ENCODE measurements at places on chromosomes 7 and 10.
A peak's percentile ranks its signal among the peaks of the same experiment; 100 is the strongest.

DNA sequence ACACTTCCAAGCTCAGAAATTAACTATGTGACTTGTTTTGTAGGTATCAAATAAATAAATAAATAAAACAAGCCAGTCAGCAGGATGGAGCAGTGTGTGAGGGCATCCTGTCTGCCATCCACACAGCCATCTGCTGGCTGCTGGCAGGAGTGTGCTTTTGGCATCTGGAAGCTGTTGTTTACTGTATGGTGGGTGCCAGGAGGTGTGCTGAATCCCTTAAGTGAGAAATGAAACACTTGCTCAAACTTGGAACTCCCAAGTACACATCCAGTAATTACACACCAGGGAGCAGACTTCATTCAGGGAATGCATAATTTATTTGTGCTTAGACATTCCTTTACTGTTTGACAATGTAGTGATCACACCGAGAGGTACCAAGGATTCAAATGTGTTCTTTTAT, 16.9 kb upstream of the TAX1BP1 start:
- no peak for DNase-seq

DNA sequence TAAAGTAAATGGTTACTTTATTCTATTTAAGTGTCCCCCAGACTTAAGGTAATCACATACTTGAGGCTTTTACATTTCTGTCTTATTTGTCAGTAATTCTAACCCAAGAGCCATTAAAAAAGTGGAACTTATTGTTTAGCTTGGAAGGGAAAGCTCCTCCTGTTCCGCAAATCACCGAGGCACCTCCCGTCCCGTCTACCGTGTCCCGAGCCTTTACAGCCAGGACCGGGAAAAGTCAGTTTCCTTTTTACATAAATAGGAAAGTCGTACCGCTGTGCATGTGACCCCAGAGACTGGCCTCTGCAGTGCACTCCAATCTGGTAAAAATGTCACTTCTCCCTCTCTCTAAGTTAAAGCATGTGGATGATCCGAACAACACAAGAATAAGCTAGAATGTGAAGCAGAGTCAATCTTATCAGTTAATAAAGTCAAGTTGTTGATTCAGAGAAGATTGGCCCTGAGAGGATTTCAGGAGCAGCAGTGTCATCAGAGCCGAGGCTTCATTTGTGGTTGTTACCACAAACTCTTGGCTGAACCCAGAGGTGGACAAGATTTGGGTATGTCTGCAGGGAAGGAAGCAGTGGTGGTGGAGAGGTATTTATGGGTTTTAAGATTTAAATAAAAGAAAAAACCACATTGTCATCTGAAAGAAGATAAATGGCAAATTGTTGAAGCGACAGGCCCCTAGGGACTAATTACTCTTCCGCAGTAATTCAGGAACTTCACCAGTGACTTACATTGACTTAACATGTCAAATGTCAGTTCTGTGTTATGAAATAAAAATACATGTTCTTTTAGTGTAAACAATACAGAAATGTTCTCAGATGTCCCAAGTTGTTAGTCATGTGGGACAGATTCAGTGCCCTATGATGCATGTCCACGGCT, 316.6 kb upstream of the ZNF32 start:
- no peak for DNase-seq

- DNase-seq = no peak
These were observed 20.8 kb upstream of the TMEM273 start for GRCh38 chr10:49208996-49209395.

DNA sequence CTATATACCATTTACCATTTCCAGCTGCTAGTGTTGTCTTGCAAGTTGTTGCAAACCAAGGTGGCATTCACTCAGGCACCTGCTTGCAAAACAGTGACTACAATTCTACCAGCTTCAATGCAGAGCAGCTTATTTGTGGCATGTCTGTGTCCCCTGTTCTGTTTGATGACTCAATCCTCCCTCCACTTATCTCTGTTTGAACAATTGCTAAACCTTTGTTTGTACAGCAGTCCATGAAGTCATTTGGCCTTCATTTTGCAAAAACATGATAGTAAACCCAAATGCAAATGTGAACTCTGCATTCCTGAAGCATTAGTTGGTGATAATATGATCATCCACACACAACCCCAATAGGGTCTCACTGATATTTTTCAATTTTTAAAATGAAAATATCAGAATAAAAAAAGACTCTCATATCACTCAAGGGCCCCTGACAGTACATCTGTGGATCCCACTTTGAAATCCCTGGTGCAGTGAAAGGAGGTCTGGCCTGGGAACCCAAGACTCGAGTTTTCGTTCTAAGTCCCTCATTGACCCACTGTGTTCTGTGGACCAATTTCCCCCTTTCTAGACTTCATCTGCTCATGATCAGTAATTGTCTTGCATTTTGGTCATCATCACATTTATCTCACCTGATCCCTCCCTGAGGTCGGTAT, 425.4 kb downstream of the RPS24 start:
- no peak for DNase-seq

DNA sequence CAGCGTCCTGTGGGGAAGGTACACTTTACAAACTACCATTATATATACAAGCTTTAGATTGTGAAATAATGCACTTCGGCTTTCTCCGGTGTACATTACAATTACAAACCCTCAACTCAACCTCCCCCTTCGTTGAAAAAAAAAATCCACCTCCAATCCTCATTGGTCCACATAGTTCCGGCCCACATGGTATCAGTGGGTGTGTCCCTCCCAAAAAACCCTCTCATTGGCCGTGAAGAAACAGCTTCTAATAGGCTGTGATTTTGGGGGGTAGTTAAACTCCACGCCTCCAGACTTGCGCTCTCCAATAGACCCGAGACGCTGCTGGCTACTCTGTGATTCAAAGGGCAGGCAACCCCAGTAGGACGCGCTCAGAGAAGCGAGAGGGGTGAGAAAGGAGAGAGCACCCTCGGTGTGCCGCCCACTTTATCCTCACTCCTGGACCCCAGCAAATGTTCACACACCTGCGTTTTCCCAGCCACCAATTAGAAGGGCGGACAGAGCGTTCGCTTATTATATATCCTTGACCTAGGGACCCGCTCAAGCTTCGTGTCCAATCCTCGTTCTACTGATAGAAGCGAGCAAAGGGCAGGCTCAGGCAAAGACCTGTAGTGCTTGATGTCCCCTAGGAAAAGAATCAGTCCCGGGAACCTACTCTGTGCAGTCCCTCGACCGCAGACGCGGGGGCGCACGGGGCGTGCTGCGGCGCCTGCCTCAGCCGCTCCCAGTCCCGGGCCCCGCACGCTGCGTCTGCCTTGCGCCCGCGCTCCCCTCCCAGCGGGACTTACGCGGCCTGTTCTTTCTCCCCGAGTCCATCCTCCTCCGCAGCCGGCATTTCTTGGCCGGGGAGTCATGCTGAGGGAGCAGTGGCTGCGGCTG, 991 bp downstream of the PANK1 start:
- peak; percentile 39 for DNase-seq

DNA sequence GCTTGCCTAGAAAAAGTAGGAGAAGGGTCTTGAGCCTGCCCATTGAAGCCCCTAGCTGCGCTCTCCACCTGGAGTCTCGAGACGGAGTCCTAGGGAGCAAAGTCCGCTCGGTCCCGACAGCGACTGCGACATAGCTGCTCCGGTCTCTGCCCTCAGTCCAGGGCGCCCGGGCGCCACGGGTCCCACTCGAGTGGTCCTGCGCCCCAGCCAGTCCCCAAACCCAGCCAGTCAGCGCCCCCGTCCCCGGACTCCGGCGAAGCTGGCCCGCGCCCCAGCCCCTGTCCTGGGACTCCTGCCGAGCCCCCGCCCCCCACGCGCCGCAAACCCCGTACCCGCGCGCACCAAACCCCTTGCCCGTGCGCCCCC, 490 bp downstream of the TNS3 start:
- no peak for DNase-seq

- no peak for DNase-seq
These were observed 23.3 kb downstream of the CLIP2 start for GRCh38 chr7:74312418-74313028.

DNA sequence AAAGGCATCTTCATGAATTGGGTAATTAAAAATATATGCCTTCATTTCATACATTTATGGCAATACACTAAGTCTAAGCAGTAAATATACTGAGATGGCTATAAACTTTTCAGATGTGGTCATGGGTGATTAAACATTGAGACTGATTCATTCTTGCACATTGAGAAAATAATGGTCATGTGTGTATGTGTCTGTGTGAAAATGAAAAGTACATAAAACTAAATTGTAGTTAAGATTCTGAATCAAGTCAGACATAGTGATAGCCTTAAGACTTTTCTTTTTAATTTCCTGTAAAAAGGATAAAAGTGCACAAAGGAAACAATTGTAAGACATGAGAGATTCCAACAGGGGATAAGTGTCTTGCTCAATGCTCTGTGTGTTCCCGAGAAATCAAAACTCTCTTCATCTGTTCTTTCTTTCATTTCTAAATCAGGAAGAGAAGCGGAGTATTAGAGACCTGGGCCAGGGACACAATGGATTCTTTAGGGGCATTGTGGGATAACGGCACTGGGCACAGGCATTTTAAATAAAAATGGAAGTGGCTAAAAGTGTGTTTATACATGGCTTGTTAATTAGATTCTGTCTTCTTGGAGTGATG, 69.8 kb upstream of the AGR3 start:
- DNase-seq = no peak

DNA sequence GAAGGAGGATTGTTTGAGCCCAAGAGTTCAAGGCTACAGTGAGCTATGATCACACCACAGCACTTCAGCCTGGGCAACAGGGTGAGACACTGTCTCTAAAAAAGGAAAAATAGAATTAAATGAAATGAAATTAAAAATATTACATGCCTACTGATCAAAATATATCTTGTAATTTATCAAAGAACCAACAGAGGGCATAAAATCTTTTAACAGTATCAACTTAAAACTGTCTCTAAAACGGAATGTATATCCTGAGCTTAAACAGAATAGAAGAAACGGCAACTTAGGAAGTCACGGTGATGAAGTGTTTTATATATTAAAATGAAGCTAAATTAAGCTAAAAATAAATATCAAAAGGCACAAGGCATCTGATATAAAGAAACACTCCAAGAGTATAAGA, 78.8 kb downstream of the MTPAP start:
- no peak for DNase-seq

- DNase-seq = no peak
These were observed 31.9 kb upstream of the KAT6B start for GRCh38 chr10:74794531-74794930.

- DNase-seq = no peak
These were observed 51.7 kb downstream of the BZW2 start for GRCh38 chr7:16697507-16698199.

DNA sequence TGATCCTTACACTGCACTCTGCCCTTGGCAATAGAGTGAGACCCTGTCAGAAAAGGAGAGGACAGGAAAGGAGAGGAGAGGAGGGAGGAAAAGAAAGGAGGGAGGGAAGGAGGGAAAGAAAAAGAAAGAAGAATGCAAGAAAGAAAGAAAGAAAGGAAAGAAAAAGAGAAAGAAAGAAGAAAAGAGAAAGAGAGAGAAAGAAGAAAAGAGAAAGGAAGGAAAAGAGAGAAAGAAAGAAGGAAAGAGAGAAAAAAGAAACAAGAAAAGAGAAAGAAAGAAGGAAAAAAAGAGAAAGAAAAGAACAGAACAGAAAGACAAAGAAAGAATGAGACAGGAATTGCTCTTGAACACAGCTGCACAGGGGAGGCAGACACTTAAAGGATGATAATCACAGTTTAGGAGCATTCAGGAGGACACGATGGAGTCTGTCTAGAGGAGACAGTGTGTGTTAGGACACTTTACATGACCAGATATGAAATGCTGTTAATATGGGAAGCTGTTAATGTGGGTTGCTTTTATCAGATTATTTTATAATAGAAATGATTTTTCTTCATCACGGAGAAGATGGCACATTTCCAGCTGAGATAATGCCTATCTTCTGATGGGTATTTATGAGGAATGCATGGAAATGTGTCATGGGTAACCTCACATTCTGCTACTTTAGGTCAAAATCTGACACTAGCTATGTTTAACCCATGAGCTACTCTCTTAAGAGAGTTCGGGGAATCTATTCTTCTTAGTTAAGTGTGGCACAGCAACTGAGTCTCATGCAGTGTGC, 160.5 kb downstream of the BAMBI start:
- DNase-seq = no peak

DNA sequence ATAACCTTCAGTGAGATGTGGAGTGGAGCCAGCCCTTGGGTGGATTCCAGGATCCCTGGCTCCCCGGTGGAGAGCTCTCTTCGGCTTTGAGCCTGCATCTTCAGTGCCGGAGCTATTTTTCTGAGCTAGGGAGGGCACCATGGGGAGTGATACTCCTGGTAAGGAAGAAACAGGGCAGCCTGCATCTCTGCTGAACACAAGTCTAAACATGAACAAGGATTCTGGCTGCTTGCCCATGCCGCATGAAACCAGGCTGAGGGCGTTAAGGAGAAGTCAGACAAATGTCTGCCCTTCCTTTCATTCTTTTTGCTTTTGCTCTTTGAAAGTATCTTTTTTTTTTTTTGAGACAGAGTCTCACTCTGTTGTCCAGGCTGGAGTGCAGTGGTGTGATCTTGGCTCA, 60.4 kb downstream of the EVX1 start:
- no peak for DNase-seq

DNA sequence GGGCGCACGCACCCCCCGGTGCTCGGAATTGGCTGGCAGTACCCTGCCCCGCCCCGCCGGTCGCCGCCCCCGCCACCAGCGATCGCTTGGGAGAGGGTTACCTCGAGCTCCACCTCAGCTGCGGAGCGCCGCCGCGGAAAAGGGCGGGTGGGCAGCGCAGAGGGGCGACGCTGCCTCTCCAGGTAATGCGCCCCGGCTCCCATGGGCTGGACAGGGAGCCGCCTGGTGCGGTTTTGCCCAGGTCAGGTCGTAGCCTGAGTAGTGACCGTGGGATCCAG, 1.3 kb downstream of the PFKFB3 start:
- peak; percentile 48 for DNase-seq

DNA sequence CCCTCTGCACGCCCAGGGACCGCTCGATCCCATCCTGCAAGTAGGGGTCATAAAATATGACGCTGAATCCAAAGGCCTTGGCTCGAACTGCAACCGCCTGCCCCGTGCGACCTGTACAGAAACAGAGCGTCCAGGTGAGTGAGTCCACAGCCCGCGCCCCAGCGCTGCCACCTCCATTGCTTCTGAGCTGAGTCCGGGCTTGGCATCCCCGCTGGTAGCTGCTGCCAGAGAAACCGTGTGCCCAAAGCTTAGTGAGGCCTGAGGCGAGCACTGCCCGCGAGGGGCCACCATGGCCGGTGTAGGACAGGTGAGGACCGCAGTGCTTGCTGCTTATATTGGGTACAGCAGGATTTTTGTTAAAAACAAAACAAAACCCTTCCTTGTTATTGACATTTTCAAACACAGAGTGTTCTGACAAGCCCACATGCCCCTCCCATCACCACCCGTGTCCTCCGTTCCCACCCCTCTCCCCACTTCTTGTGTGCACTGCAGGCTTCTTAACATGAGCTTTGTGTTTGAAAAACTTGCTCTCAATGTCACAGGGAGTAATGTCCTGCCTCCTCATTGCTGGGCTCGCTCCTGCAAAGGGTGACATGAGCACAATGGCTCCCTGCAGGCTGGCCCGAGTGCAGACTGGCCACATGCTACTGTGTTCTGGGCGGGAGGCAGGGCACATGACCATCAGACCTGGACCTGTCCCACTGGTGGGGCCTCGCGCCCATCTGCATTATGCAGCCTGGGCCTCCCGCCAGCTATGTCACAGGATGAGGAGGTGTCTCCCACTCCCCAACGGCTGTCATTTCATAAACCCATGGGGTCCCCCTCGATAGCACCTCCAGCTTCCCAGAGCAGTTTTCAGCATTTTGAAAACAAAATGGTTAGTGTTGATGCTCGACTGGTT, 52.9 kb downstream of the ZRANB1 start:
- no peak for DNase-seq
